ENCODE measurements at places on chromosomes 7 and 10.

- no peak for DNase-seq
Measured at GRCh38 chr10:29596356-29596755, 38.4 kb downstream of the SVIL start.

- DNase-seq, result no peak
Measured at GRCh38 chr7:4144811-4145510, 537.1 kb upstream of the FOXK1 start.

DNA sequence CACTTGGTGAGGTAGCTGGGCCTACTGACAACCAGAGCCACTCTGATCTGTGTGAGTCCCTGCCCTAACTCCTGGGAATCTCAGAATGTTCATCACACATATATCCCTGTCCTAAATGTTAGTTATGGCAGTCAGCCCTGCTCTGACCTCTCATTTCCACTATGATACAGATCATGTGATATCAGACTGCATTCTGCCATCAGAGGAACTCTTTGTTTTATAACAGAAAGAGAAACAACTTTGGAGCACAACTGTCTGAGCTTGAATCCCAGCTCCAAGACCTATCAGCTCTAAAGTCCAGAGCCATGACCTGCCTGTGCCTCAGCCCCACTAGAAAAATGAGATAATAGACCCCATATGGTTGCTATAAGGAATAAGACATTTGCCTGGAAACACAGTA, 54.6 kb upstream of the ABCB4 start:
- no peak for DNase-seq

- DNase-seq, result no peak
Measured at GRCh38 chr10:95832216-95833041, 75.3 kb upstream of the CC2D2B start.

DNA sequence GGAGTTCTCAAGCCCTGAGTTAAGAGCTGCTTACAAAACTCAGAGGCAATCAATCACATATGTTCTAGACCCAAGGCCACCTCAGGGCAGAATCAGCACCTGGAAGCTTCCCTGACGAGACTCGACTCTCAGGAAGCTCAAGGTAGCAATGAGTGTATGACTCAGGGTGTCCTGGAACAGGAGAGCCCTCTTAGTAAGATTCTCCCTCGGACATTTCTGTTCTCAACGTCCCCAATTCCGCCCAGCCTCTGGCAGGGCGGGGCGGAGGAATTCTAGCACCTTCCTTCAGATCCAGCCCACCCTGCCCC, 39.6 kb upstream of the PROSER2 start:
- no peak for DNase-seq

DNA sequence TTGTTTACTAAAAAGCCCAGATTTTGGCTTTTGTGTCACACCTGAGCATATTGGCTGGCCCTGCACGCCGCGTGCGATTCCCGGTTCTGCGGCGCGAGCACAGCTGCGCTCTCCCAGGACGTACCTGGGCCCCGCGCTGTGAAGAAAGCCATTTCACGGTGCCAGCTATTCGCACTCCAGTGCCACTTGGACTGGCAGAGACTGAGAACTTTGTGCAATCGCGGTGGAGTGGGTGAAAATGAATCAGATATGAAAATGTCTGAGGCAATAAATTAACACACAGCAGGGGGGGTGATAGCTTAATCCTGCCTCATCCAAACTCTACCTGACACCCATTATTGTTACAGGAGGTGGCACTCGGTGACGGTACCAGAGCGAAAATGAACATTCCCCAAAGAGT, 330.1 kb upstream of the MGMT start:
- no peak for DNase-seq

DNA sequence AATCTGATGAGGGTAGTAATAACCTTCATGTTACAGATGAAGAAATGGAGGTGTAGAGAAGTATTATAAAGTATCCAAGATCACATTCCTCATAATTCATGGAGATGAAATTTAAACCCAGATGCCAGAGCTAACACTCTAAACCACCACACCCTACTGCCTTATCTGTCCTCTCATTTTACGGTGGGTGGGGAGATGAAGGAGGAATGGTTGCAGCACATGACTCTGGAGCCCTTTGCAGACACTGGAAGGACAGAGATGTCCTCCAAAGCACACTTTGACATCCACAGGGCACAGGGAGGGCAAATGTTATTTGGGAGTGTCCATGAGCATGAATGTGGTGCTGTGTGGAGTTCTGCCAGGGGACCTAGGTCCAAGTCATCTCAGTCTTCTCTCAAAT, 1.1 kb downstream of the PLEKHS1 start:
- DNase-seq, result no peak

GRCh38 chr10:23157691-23158369, 34.3 kb upstream of the PTF1A start:
- DNase-seq, result no peak

- peak; percentile 8 for DNase-seq
Measured at GRCh38 chr7:122628651-122629411, 70.1 kb downstream of the RNF133 start.

GRCh38 chr10:125343118-125343925, 183.0 kb upstream of the CTBP2 start:
- DNase-seq, result no peak

DNA sequence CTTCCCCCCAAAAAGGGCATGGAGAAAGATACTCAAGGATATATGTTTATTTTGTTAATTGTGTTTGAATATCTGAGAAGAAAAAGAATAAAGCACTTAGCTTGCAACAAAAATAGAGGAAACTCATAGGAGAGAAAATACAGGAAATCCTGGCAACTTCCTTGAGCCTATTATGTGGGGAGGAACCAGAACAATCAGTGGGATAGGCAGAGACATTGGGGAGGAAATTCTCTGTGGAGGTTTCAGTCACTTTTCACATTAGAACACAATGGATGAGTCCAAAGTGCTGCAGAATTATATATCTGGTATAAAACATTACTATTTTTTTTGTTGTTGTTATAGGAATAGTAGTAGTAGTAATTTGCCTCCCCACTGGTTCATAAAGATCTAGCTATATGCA, 240.1 kb downstream of the THSD7A start:
- no peak for DNase-seq

GRCh38 chr7:42714356-42714755, 197.5 kb downstream of the C7orf25 start:
- no peak for DNase-seq

DNA sequence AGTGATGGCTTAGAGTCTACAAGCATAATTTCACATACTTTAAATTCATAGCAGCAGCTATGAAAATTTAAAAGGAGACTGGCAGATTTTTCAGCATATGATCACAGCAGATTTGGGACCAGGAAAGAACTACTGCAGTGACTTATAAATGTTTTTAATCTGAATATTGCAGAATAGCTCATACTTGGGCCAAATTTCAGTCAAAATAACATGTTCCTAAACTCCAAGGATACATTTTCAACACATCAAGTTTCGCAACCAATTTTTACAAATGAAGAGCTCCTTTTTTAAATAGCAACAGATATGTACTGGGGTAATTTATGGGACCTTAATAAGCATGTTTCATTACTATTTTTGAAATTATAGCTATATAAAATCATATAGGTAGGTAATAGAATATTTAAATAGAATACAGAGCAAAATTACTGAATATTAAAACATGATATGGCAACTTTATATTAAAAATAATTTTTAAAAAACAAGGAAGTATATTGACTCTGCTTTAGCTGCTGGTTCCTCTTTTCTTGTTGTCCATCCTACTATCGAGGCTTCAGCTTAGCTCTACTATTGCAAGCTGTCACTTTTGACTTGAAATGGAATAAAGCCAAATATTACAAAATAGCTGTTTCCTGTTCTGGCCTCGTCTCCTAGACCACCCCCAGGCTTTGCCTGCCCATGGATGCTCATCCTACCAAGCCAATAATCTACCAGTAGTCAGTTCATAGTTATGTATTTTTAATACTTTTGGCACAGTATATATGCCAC, 123.1 kb downstream of the NRBF2 start:
- no peak for DNase-seq

DNA sequence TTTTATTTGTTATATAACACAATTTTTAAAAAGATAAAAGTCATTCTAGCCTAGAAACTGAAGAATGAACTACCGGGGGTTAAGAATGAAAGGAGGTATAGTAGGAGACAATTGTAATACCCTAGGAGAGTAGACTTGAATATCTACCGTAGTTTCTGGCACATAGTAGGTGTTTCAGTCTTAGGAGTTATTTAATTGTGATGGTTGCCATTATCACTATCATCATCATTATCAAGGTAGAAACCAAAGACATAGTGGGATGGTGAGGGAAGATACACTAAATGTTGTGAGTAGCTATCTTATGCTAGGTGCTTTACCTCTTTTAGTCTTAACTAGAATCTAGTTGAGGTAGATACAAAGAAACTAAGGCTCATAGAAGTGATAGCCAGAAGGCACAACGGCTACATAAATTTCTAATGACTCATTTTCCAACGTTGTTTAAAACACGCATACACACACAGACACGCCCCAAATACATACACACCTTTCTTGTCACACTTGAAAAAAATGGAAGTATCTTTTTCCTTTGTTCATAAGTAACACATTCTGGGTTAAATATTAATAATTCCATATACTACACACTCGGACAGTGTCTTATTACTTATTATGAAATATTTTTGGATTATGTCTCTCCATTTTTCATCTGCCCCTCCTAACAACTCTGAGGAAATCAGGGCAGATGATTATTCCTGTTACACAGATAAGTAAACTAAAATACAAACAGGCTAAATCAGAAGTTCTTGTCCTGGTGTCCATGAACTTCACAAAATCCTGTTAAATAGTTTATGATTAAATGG, 2.0 kb upstream of the ANLN start:
- DNase-seq, result no peak

GRCh38 chr10:119395280-119396007, 147.1 kb downstream of the RGS10 start:
- no peak for DNase-seq
